ENCODE measurements at places on chromosomes 1 and 21.

DNA sequence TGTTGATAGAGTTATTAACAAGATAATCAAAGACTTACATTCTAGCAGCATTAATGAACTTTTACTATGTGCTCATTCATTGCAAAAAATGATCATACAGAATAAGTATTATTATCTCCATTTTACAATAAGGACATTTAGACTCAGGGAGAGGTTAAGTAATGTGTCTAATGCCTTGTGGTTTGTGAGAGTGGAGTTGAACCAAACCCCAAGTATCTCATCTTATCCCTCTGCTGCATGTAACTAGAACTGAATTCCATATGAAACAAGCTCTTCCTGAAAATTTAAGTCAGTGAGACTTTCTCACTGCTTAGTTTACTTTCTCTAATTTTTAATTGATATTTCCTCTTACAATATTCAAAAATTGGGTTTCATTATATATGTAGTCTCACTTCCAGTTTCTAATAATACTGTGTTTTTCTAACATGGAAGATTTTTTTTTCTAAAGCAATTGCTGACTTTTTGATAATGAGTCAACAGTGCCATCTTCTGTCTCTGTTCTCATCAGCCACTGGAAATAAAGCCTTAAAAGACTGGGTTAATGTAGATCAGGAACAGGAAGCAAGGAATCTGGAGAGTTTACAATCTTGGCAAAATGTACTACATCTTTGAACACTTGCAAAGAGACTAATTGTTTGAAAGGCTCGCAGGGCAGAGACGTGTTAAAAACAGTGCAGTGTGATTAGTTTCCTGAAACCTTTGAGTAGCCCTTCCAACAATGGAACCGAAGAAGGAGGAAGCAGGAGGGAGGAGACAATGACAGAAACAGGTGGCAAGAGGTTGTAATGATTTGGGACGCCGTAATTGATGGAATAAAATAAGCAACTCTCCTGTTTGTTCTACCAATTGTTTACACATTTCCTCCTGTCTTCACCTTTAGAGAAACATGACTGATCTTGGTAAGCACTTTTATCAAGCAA lies 567.6 kb downstream of the MRPL39 start:
- DNase-seq: no peak

DNA sequence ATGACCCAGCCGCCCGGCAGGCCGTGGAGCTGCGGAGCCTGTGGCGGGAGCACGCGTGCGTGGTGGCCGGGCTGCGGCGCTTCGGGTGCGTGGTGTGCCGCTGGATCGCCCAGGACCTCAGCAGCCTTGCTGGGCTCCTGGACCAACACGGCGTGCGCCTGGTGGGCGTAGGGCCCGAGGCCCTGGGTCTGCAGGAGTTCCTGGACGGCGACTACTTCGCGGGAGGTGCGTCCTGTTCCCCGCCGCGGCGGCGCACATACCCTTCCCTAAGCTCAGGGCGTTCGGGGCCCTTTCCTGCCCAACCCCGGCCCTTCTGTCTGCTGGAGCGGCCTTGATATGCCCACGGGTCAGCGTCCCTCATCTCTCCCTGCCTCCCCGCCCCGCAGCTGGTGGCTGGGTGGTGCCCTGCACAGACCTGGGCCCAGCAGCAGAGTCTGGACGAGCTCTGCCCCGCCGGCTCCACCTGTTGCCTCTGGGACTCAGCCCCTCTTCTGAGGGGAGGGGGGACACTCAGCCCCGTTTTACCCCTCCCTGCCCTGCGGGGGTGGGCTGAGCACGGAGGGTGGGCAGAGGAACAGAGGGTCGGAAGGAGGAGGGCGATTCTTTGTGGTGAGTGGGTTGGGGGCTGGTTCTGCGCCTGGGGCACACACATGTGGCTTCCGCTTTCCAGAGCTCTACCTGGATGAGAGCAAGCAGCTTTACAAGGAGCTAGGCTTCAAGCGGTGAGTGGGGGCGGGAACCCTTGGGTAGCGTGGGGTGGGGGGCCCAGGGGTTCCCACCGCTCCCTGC lies 688 bp downstream of the PRXL2B start:
- DNase-seq: no peak

DNA sequence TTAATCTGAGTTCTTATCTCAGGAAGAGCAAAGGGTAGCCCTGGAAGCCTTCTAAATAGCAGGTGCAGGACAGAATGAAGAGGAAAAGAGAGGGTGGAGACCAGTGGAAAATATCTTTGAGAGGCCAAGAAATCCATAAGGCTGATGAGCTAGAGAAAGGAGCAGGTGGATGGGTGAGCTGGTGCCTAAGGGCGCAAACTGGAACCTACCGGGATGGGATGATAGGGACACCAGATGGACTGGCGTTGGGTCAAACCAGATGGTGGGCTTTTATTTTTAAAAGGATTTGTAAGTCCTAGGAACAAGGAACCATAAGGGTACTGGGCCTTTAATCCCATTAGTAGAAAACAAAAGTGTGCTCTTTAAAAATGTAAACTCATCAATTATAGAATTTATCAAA lies 59.7 kb downstream of the RGL1 start:
- no peak for DNase-seq

DNA sequence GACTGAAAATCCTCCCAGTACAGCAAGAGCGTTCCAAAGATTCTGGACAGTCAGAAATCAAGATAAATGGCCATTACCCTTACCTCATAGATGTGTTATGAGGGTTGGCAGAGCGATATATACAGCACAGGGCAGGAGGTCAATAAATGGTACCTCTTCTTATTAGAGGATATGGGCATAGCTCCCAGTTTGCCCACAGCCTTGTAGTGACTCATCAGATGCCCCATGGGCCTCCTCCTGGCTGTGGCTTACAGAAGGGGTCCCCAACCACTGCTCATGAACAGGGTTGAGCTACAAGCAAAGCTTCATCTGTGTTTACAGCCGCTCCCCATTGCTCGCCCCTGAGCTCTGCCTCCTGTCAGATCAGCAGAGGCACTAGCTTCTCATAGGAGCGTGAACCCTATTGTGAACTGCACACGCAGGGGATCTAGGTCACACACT lies 7.3 kb upstream of the IFNGR2 start:
- DNase-seq: no peak

DNA sequence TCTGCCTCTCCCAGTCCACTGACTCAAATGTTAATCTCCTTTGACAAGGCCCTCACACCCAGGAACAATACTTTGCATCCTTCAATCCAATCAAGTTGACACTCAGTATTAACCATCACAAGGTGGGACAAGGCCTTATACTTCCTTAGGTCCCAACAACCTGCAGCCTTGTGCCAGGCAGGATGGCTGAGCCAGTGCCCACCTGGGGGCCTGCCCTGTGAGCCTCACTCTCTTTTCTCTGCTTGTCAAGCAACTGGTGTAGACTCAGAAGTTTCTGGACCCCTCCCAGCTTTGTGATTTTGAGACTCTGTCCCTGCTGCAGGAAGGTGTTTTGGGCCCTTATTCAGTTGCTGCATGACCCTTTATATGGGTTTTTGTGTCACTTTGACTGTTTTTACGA lies 310.0 kb upstream of the C1orf174 start:
- DNase-seq: no peak

DNA sequence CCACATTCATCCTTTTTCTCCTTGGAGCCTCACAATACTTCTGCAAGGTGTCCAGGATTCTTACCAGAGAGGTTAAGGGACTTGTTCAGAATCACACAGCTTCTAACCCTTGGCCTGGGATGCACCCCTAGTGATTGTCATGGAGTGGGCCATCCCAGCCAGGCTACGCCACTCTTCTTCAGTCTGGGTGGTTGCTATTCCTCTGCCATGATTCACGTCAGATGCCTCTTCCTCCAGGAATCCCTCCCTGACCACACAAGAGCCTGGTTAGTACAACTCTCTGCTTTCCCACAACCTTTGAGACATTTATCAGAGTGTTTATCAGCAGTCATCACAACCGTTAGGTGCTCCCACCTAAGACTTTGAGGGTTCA lies 121.8 kb downstream of the EPHB2 start:
- no peak for DNase-seq

DNA sequence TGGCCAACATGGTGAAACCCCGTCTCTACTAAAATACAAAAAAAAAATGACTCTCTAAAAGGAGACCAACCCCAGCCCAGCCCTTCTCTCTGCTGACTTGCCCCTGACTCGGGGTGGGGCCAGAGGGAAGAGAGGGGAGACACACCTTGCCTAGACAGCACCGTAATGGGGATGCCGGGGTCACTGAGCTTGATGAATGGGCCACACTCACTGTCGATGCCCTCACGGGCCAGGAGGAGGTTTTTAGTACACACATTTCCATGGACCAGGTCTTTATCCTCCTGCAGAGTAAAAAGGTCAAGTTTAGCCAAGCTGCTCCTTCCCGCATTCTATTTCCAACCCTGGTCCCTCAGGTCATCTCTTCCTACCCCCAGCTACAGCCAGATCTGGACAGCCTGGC lies 99.7 kb downstream of the RAVER2 start:
- no peak for DNase-seq

- no peak for DNase-seq
These were observed 48.4 kb upstream of the C1orf198 start for GRCh38 chr1:230916587-230917283.

DNA sequence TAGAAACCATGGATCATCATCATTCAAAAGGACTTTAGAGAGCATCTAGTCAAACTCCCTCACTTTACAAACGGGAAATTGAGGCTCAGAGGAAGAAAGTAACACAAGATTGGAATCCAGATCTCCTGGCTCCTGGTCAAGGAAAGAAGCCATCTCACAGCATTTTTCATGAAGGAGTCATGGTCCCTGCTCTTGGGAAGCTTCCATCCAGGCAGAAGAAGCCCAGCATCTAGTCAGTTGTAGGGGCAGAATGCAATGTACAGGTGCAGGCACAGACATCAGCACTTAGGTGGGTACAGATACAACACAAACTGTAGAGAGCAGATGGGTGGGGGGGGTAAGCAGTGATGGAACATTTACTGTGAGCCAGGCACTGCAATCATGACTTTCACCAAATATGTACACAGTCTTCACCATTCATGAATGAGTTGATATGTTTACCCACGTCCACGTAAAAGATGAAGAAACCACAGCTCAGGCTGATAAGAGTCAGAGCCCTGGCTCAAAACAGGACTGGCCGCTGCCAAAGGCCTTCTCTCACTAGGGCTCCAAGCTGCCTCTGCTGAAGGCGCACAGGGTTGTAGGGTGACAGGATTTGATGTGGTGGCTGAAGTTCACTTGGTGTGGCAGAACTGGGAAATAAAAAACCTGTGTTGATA lies 44.0 kb downstream of the OPTC start:
- DNase-seq: peak; percentile 73

GRCh38 chr1:3483801-3484444 lies 29.5 kb downstream of the ARHGEF16 start:
- no peak for DNase-seq

DNA sequence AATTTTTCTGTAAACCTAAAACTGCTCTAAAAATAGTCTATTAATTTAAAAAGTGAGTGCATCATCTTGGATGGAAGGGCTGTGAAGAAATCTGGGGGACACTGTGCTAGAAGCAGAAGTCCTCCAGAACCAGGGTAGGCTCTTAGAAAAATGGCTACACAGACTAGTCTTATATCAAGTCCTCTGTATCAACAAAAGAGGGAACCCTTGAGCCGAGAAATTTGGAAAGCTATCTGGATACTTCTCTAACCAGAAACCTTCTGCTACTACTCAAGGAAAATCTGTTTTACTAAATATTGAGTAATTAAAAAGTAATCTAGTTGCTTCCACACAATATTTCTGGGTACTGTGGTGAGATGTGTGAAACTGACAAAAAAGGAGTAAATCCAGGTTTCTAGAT lies 92.1 kb downstream of the WDR3 start:
- no peak for DNase-seq

DNA sequence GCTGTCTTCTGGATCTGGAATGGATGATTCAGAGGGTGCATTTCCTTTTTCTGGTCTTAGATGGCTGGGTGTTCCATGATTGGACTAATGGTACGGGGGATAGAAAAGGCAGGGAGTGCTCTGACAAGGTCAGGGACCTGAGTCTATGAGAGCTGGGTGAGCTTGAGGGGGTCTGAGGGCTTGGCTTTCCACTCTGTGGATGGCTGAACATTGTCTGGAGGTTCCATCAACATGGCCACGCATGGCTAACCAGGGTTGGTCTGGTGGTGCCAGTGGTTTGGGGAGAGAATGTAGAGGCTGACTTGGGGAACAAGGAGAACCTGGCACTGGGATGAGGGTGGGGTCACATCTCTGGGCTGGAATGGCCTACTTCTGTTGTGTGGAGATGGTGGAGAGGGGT lies 41.5 kb upstream of the TSPAN2 start:
- no peak for DNase-seq

GRCh38 chr1:96400089-96400488 lies 321.5 kb upstream of the PTBP2 start:
- DNase-seq: no peak

DNA sequence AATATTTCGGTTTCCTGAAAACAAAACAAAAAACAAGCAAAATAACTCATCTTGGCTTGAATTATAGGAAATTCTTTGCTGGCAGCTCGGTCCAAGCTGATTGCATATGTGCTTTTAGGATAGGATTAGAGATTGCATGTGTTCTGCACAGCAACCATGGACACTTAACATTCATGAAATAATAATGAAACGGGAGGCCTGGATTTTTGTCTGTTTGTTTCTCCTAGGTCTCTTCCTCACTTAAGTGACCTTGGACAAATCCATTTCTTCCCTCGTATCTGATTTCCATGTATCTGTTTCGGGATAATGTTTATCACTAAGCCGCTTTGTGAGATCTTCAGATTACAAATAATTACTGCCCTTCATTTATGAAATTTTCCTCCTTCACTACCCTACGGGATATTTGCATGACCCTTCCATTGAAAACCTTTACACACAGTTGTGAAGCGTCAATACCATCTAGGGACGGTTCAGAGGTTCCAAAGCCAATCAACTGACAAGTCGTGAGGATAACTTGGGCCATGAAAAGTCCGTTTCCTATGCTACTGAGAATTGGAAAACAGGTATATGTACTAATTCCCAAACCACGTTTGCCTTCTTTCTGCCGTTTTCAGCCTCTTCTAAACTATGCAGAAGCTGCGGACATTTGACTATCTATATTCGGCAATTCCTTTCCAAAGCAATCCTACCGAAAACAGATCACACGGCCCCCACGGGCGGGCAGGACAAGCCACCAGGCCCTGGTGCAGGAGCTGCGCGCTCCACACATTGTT lies 1.3 kb upstream of the H3-3A start:
- no peak for DNase-seq

DNA sequence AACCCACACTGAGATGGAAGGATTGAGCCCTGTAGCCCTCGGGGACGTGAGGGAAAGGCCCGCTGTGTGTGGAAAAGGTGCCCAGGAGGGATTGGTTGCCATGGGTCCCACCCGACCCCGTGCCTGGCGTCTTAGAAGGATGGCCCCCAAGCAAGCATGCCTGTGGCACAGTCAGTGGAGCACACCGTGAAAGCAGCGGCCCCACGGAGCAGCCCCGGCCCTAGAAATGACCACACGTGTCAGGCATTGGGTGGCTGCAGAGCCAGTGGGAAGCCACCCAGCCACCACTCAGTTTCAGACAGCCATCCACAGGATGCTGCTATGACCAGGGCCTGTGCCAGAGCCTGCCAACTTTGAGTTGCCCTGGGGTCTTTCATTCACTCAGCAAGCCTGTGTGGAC lies 13.3 kb upstream of the EPHA8 start:
- no peak for DNase-seq

Data from upper lobe of right lung (tissue), 1 donor.